Psoas muscle (tissue), 8 donors: ENCODE measurements at places on chromosomes 2 and 18. TPM values are rescaled to one million over a fixed set of nuclear protein-coding genes. Genes with fewer than 3 reads are reported as not detected.

STON1 gene
- total RNA-seq: 2.4 TPM

UGT1A4 gene
- total RNA-seq: not detected

- H3K27ac ChIP-seq: no peak overlapping the region
- peaks cover 2% of the 10 kb centered on the region for H3K27me3 ChIP-seq
- H3K4me3 ChIP-seq: no peak overlapping the region
- DNase-seq: no peak
- peaks cover 5% of the 10 kb centered on the region for H3K4me1 ChIP-seq
These were observed 2.1 kb downstream of the DNAH7 start for GRCh38 chr2:196066291-196067087.

- no peak for DNase-seq
- peaks cover 8% of the 10 kb centered on the region for H3K4me1 ChIP-seq
- H3K27ac ChIP-seq: no peak overlapping the region
- H3K4me3 ChIP-seq: no peak overlapping the region
These were observed 16.1 kb downstream of the SPRED2 start for GRCh38 chr2:65416321-65416720.

DNA sequence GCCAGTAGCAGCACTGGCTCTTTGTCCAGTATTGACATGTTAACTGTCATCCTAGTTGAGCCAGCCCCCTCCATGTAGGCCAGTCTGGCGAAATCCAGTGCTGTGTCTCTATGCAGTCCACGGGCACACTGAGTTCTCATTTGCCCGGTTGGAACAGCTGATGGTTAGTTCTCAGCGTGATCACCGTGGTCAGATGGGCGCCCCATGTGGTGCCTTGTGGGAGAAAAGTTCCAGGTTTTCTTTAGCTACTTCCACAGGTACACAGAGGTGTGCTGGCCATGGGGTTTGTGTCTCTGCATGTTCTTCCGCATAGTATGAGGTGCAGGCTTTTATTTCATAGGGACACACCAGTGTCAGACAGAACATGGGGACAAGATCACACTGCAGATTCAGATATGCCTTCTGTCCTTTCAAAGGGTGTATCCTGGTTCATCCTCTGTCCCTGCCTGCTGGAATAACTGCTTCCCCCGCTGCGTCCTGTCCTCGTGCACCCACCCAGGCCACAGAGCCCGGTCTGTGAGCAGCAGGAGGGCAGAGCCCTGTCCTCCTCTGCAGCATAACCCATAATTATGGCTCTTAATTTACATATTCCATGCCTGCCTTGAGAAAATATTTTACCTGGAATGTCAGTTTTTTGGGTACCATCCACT is 334.1 kb downstream of the GBX2 start:
- no peak for DNase-seq
- no peaks in the 10 kb centered on the region for H3K4me1 ChIP-seq
- no peak overlapping the region for H3K27ac ChIP-seq
- H3K36me3 ChIP-seq: no peaks in the 10 kb centered on the region

GRCh38 chr2:174053355-174054151 is 88.4 kb upstream of the SP3 start:
- DNase-seq: no peak
- H3K27me3 ChIP-seq: no peaks in the 10 kb centered on the region
- H3K27ac ChIP-seq: no peak overlapping the region
- H3K4me3 ChIP-seq: no peak overlapping the region
- H3K4me1 ChIP-seq: no peaks in the 10 kb centered on the region
- no peaks in the 10 kb centered on the region for H3K36me3 ChIP-seq
